IPS DF 6.9 (cell line): ENCODE measurements at places on chromosomes 7 and 10.

DNA sequence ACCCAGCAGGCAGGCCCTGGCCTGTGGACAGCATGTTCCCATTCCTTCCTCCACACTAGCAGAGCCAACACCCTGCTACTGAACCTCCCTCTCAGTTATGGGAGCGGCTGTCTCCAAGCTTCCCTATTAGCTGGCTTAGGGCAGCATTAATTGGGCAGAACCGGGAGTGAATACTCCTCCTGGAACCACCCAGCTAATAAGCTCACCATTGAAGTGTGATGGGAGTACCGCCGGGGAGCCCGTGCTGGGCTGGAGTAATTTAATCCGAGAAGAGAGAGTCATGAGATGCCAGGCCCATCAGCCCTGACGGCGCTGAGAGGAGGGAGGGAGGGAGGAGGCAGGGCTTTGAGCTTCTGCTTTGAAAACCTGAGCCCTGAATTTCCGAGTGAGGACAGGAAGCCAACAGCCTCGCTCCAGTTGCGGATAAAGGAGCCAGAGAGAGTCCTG is 31.8 kb upstream of the ELFN1 start:
- H3K4me3 ChIP-seq: no peak overlapping the region
- no peaks in the 10 kb centered on the region for H3K36me3 ChIP-seq
- no peaks in the 10 kb centered on the region for H3K27me3 ChIP-seq
- peak; percentile 9 for DNase-seq
- no peak overlapping the region for H3K27ac ChIP-seq
- 0 out of 2 replicates have a peak, but pooled peaks cover 1% of the 10 kb centered on the region for H3K4me1 ChIP-seq

DNA sequence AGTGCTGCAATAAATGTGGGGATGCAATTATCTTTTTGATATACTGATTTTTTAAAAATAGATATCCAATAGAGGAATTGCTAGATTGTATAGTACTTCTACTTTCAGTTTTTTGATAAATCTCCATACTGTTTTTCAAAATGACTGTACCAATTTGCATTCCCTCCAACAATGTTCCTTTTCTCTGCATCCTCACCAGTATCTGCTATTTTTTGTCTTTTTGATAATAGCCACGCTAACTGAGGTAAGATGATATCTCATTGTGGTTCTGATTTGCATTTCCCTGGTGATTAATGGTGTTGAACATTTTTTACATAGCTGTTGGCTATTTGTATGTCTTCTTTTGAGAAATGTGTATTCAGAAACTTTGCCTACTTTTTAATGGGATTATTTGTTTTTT is 217.7 kb upstream of the MTPN start:
- no peak for DNase-seq
- no peak overlapping the region for H3K27ac ChIP-seq
- H3K36me3 ChIP-seq: no peaks in the 10 kb centered on the region
- no peak overlapping the region for H3K4me3 ChIP-seq
- no peaks in the 10 kb centered on the region for H3K4me1 ChIP-seq

- no peak for DNase-seq
- no peak overlapping the region for H3K4me3 ChIP-seq
- no peak overlapping the region for H3K27ac ChIP-seq
- H3K4me1 ChIP-seq: no peaks in the 10 kb centered on the region
- no peaks in the 10 kb centered on the region; the same call in 1 of the 2 replicates for H3K36me3 ChIP-seq
Observed at GRCh38 chr7:123502201-123502600, 32.2 kb downstream of the IQUB start.

- no peak for DNase-seq
- no peaks in the 10 kb centered on the region for H3K27me3 ChIP-seq
- no peaks in the 10 kb centered on the region for H3K36me3 ChIP-seq
- H3K27ac ChIP-seq: no peak overlapping the region
- H3K4me3 ChIP-seq: no peak overlapping the region
Observed at GRCh38 chr7:55308186-55308929, 56.8 kb upstream of the LANCL2 start.

DNA sequence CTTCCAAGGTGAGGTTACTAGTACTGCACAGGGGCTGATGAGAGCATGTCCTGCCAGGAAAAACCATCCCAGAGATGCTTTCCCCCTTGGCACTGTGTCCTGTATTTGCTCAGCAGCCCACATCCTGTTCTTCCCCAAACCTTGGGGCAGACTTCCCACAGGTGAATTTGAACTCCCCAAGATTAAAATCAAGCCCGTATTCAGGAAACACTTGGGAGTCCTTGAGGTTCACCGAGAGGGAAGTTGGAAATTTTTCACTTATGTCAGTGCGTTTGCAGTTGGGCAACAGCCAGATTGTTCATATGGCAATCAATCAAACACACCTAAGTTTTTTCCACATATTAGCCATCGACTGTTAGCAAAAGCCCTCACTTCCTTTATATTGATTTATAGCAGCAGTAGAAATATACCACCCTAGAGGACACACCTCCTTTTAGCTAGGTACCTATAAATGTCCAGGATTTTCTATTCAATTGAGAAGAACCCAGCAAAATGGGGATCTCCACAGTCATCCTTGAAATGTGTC is at the start of gene DMBT1:
TSS of gene DMBT1 (plus strand) at position 476 of the 526 bp plus-strand sequence. CDS start at position 493, 17 bp downstream.
- H3K4me3 ChIP-seq: no peak within 1 kb of the TSS
- DNase-seq: no peak
- H3K4me1 ChIP-seq: no peaks in the 10 kb centered on the region
- H3K27ac ChIP-seq: no peak within 1 kb of the TSS
- no peaks in the 10 kb centered on the region for H3K36me3 ChIP-seq

GRCh38 chr7:136523571-136523970 is 344.9 kb upstream of the CHRM2 start:
- no peak for DNase-seq
- no peak overlapping the region for H3K4me3 ChIP-seq
- no peaks in the 10 kb centered on the region for H3K36me3 ChIP-seq
- H3K27ac ChIP-seq: no peak overlapping the region
- no peaks in the 10 kb centered on the region for H3K4me1 ChIP-seq

- H3K36me3 ChIP-seq: no peaks in the 10 kb centered on the region
- H3K27ac ChIP-seq: no peak overlapping the region
- peaks cover 16% of the 10 kb centered on the region for H3K27me3 ChIP-seq
- H3K4me1 ChIP-seq: peaks cover 6% of the 10 kb centered on the region; the same call in 1 of the 2 replicates
- no peak for DNase-seq
Observed at GRCh38 chr10:102407425-102408130, 11.0 kb downstream of the PSD start.

DNA sequence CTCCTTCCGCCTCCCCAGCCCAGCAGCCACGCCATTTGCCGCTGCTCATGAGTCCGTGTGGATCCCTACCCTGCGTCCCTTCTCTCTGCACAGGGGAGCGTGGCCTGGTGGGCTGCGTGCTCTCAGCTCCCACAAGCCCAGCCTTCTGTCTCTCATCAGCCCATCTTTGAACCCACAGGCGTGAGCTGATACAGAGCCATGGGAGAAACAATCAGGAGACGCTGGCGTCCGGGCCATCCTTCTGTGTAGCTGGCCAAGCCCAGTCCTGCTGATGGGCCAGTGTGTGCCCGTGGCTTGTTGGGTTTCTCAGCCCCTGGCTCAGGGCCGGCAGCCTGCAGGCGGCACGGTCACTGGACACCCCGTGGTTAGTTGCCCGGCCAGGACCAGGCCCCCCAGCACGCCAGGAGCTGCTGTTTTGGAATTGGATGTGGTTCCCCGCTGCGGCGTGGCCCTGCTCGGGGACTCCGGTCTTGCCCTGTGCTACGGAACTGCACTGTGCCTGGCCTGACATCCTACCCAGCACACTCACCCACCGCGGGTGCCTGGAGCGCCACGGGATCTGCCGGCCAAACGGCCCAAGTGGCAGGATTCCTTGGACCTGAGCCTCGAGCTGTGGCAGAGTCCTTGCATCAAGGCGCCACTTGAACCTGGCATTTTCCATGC is 88.9 kb downstream of the ELFN1 start:
- no peak for DNase-seq
- H3K27me3 ChIP-seq: no peaks in the 10 kb centered on the region
- H3K4me3 ChIP-seq: no peak overlapping the region
- no peaks in the 10 kb centered on the region for H3K36me3 ChIP-seq
- H3K27ac ChIP-seq: no peak overlapping the region

GRCh38 chr7:126449611-126450268 is 803.0 kb downstream of the GRM8 start:
- no peaks in the 10 kb centered on the region for H3K36me3 ChIP-seq
- no peaks in the 10 kb centered on the region for H3K4me1 ChIP-seq
- no peak overlapping the region for H3K4me3 ChIP-seq
- no peak for DNase-seq

DNA sequence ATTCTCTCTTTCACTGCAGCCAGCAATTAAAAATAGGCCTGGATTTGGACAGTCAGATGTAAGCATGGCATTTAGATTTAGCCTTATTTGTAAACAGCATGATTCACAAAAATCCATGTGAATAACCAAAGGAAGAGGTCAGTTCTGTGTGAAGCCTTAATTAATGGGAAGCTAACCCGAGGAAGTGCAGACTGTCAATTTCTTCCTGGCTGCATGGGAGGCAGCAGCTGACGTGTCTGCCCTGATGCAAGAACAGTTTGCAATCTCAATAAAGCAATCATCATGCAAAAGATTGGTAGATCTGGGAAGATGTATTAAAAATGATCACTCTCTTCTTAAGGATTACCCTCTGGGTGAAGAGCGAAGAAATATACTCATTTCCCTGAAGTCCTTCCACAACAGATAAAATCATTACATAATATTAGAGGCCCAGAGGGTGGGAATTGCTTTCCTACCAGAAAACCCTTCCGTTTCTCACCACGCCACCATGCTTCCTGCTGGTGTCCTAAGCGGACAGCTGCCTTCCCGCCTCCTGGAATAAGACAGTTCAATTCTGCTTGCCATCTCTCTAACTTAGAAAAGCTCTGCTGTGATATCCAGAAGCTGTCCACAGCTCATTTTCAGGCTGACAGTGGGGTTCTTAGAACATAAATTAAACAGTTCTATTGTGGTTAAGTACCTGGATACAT is 526.7 kb upstream of the NRP1 start:
- no peak overlapping the region for H3K4me3 ChIP-seq
- H3K27ac ChIP-seq: no peak overlapping the region
- H3K4me1 ChIP-seq: peaks cover 3% of the 10 kb centered on the region; the same call in 1 of the 2 replicates
- H3K27me3 ChIP-seq: no peaks in the 10 kb centered on the region
- no peak for DNase-seq

DNA sequence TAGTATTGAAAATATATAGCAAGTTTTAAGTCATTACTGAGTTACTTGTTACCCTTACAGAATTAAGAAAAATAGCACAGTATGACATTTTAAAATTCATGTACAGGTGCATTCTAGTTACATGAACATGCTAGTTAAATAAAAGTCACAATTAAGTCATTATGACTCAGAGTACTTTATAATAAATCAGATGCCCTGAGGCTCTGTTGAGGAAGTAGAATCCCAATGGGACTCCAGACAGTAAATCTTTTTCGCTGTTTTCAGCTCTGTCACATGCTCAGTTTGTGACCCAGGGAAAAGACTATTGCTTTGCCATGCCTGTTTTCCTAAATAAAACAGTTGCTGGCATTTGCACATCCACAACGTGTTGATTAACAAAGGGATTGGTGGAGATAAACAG is 21.0 kb downstream of the NUDT13 start:
- no peaks in the 10 kb centered on the region for H3K27me3 ChIP-seq
- DNase-seq: no peak
- H3K4me1 ChIP-seq: no peaks in the 10 kb centered on the region
- H3K4me3 ChIP-seq: no peak overlapping the region
- H3K36me3 ChIP-seq: peaks cover 4% of the 10 kb centered on the region; the same call in 1 of the 2 replicates

DNA sequence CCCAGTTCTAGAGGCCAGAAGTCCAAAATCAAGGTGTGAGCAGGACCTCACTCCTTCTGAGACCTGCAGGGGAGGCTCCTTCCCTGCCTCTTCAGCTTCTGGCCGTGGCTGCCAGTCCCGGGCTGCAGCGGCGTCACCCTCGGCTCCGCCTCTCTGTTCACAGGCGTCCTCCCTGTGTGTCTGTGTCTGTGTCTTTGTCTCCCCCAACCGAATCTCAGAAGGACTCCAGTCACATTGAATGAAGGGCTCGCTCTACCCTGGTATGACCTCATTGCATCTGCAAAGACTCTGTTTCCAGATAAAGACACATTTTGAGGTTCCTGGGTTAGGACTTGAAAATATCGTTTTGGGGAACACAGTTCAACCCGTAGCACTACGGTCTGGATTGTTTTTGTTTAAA is 33.1 kb upstream of the GALNT11 start:
- no peaks in the 10 kb centered on the region for H3K36me3 ChIP-seq
- no peaks in the 10 kb centered on the region for H3K27me3 ChIP-seq
- H3K4me1 ChIP-seq: no peaks in the 10 kb centered on the region

DNA sequence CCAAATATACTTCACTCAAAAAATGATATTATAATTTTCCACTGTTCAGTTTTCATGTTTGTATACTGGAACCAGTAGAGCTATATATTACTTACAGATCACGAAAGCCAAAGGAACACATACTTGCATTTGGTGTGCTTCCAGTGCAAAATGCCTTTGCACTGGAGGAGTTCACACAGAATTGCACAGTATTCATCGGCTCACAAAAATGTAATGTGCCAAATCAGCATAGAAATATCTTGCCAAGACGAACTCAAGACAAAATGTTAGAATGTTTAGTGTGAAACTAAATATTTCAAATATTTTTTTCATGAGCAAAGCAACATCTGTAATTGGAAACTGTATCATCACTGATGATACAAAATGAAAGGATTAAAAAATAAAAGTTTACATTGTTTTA is 646.2 kb upstream of the SEMA3D start:
- H3K27me3 ChIP-seq: no peaks in the 10 kb centered on the region
- no peak for DNase-seq
- H3K27ac ChIP-seq: no peak overlapping the region
- H3K4me1 ChIP-seq: no peaks in the 10 kb centered on the region
- H3K4me3 ChIP-seq: no peak overlapping the region

GRCh38 chr7:5695727-5696345 is 85.6 kb downstream of the RNF216 start:
- H3K27ac ChIP-seq: no peak overlapping the region
- no peaks in the 10 kb centered on the region for H3K27me3 ChIP-seq
- H3K36me3 ChIP-seq: no peaks in the 10 kb centered on the region

DNA sequence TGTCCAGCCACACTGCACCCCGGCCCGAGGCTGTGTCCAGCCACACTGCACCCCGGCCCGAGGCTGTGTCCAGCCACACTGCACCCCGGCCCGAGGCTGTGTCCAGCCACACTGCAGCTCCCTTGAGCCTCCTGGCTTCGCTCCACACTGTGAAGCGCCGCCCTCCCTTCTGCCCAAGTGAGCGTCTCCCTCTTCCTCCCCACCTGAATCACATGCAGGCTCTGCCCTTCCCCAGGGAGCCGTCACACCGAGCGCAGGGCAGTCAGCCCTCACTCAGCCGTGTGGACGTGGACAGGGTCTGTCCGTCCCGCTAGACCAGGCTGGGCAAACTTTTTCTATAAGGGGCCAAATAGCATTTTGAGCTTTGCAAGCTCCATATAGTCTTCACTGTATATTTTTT is 27.6 kb downstream of the CFAP46 start:
- H3K4me3 ChIP-seq: no peak overlapping the region
- H3K27me3 ChIP-seq: no peaks in the 10 kb centered on the region
- no peak for DNase-seq
- H3K27ac ChIP-seq: no peak overlapping the region
